Fibroblast of the conjunctiva (primary cell): ENCODE measurements at places on chromosomes 1 and 21.

GRCh38 chr1:116954440-116954839, 44.7 kb downstream of the PTGFRN start:
- no peak for DNase-seq

- peak; percentile 33 for DNase-seq
These were observed 34.4 kb downstream of the ADGRL2 start for GRCh38 chr1:81834921-81835698.

- DNase-seq: no peak
These were observed 85.1 kb downstream of the NIBAN1 start for GRCh38 chr1:184889166-184889565.

- DNase-seq: peak; percentile 55
These were observed 81.5 kb downstream of the ABCA4 start for GRCh38 chr1:94039514-94039870.

DNA sequence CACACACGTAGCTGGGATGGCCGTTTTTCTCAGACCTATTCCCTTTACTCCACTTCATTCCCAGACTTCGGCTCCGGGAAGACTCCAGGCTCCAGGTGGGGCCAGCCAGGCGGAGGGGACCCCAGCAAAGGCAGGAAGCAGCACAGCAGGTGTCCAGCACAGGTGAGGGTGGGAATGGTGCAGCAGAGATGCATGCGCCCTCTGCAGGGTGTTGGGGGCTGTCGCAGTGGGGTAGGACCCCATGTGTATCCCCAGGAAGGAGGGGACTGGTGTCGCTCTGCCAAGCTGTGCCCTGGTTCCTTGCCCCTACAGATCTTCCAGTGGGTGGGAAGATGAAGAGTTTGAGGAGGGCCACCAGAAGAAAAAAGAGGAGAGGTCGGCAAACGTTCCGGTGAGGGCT, 5.3 kb downstream of the TTC24 start:
- DNase-seq: no peak

DNA sequence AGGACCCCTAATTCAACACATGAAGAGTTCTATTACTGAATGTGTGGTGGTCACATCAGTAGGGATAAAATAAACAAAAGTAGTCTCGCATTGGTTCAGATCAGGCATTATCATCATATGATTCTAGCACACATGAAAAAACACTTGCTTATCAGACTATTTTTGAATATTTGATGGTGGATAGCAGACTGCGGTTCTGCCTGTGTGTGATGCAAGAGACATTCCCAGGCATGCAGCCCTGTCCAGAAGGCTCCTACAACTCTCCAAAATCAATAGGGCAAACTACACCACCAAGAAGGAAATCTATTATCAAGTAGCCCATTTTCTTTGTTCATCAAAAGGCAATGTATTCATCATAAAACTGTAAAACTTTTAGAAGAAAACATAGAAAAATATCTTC, 304.7 kb downstream of the DUSP10 start:
- DNase-seq: no peak

DNA sequence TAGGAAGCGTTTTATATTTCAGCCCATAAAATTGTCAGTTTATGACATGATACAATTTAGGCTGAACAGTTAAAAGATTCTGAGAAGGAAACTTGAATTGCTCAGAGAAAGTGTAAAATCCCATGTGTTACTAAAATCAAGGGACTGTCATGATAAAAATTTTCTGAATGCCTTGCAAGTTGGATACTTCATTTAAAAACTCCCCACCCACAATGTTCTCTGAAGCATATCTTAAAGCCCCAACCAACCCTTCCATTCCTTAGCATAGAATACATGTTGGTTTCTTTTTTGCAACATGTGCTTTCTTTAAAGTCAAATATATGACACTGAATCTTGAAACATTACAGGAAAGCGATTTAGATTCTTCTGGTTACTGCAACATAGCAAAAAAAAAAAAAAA, 97.4 kb downstream of the MRPL39 start:
- no peak for DNase-seq

GRCh38 chr1:225462714-225463574, 35.1 kb upstream of the LBR start:
- no peak for DNase-seq

- no peak for DNase-seq
These were observed 345.0 kb downstream of the DISC1 start for GRCh38 chr1:231971397-231972110.

- no peak for DNase-seq
These were observed 70.7 kb downstream of the RPE65 start for GRCh38 chr1:68379085-68379478.

GRCh38 chr1:245453541-245453940, 298.8 kb downstream of the KIF26B start:
- DNase-seq: no peak

DNA sequence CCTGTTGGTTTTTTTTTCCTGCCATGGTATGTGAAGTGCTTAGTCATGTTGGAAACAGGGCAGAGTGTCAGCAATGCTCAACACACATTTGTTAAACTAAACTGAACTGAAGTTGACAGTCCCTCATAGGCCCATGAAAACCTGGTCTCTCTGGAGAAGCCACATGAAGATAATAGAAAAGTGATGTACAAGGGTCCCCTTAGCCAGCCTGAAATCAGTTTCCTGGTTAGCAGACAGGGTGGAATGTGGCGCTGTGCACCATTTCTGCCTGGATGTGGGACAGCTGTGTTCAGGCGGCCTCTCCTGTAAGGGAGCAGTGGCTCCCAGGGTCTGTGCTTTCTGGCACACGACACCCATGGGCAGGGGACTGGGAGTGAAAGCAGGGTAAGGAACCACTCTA, 9.9 kb upstream of the CHI3L1 start:
- DNase-seq: no peak

GRCh38 chr1:19689085-19689757, 24.5 kb downstream of the HTR6 start:
- no peak for DNase-seq

DNA sequence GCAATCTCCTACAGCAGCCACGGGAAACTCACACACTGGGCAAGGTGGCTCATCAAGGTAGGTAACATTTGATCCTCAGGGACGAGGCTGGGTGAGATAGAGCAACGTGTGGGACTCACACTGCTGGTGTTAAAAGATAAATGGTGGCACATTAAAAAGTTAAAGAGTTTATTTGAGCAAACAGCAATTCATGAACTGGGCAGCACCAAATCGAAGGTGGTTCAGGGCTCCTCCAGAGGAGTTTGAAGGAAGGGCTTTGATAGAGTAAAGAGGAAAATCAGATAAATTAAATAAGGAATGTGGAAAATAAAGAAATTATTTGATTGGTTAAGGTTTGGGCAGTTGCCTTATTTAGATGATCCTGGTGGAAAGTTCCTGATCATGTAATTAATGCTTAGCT, 23.6 kb upstream of the TMEM51 start:
- DNase-seq: no peak

DNA sequence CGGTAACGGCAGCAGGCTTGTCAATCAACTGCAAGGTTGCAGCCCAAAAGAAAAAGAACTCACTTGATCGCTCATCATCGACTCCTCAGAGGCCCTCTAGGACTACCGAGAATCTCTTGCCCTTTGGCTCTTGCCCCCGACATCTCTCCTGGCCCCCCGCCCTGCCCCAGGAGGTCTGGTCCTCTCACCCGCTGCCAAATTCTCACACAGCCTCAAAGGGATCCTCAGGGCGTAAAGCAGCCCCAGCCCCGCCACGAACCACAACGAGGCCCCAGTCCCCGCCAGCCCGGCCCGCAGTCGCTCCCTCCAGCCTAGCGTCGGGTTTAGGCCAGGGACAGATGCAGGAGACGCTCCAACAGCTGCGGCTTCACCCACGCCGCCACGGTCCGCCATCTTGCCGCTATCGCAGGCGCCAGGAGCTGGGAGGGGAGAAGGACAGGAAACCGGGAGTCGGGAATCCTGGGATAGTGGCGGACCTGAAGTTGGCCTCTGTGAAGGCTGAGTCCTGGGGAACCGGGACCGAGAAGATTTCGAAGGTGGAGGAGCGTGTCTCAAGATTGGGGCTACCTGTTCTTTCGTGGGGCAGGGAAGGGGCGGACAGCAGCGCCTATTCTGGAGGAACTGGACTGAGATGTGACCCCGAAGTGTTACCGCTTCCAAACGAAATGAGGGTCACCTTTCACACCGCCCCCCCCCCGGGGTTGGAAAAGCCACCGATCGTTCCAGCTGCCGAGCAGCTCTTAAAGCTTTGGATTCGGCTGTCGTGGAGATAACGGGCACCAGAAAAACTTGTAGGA, at the start of gene ST7L:
TSS of gene ST7L (minus strand) at position 421 of the 797 bp plus-strand sequence. CDS start at position 393, 28 bp downstream.
- DNase-seq: peak; percentile 28

- no peak for DNase-seq
These were observed 39.6 kb upstream of the PLEKHO1 start for GRCh38 chr1:150110116-150110515.

GRCh38 chr1:9378801-9379200, 86.1 kb downstream of the SPSB1 start:
- no peak for DNase-seq

- DNase-seq: no peak
These were observed 29.5 kb downstream of the TFF3 start for GRCh38 chr21:42285569-42286245.

- peak; percentile 27 for DNase-seq
These were observed 89.6 kb downstream of the RERE start for GRCh38 chr1:8727809-8728213.

- DNase-seq: no peak
These were observed 10.0 kb downstream of the PSRC1 start for GRCh38 chr1:109272831-109273547.

GRCh38 chr1:168081373-168082007, 55.2 kb downstream of the GPR161 start:
- DNase-seq: peak; percentile 20

DNA sequence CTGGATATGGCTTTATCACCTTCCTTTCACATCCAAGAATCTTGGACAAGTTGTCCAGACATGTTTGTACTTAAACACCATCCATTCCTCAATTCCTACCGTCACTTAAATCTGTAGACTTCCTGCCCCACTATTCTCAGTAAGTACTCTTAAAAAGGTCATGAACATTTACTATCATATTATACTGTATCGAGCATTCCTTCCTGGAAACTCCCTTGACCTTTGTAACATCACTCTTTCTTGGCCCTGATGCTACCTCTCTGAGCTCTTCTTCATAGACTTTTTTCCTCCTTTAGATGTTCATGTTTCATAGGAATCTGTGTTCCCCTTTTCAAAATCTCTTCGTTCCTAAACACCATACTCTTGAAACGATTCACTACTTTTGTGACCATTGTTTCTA, 15.5 kb downstream of the BLZF1 start:
- no peak for DNase-seq

DNA sequence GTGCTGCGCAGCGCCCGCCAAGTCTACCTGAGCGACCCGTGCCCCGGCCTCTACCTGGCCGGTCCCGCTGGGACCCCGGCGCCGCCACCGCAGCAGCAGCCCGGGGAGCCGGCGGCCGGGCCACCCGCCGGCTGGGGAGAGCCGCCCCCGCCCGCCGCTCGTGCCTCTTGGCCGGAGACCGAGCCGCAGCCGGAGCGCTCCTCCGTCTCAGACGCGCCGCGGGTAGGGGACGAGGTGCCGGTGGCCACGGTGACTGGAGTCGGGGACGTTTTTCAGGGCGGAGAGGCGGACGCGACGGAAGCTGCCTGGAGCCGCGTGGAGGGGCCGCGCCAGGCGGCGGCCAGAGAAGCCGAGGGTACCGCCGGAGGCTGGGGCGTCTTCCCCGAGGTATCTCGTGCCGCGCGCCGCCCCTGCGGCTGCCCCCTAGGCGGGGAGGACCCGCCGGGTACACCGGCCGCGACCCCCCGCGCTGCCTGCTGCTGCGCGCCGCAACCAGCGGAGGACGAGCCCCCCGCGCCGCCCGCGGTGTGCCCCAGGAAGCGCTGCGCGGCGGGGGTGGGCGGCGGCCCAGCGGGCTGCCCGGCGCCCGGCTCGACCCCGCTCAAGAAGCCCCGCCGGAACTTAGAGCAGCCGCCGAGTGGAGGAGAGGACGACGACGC, 646 bp downstream of the IER5 start:
- DNase-seq: no peak

DNA sequence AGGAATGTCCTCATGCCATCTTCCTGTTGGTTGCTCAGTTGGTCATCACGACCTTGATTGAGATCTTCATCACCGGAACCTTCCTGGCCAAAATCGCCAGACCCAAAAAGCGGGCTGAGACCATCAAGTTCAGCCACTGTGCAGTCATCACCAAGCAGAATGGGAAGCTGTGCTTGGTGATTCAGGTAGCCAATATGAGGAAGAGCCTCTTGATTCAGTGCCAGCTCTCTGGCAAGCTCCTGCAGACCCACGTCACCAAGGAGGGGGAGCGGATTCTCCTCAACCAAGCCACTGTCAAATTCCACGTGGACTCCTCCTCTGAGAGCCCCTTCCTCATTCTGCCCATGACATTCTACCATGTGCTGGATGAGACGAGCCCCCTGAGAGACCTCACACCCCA, 42.9 kb downstream of the KCNJ15 start:
- no peak for DNase-seq

GRCh38 chr1:115811140-115811828, 29.6 kb downstream of the NHLH2 start:
- no peak for DNase-seq

DNA sequence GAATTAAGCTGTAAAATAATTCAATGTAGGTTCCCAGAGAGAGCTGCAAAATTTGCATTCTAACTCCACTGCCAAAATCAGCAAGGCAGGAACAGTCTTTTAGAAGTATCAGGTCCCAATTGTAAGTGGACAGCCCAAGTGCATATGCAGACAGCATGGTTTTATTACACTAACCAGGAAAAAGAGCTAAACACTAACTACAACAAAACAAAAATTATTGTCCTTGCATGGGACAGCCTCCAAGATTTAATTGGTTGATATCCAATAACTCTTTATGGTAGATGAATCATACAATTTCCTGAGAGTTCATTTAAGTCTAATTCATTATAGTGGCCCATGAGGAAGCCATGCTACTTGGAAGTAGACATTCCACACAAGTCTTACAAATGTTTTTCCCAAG, 154.3 kb upstream of the ZNF648 start:
- no peak for DNase-seq

GRCh38 chr1:117143871-117144270, 22.3 kb upstream of the TRIM45 start:
- no peak for DNase-seq

- no peak for DNase-seq
These were observed 25.7 kb upstream of the XPR1 start for GRCh38 chr1:180606155-180606554.

DNA sequence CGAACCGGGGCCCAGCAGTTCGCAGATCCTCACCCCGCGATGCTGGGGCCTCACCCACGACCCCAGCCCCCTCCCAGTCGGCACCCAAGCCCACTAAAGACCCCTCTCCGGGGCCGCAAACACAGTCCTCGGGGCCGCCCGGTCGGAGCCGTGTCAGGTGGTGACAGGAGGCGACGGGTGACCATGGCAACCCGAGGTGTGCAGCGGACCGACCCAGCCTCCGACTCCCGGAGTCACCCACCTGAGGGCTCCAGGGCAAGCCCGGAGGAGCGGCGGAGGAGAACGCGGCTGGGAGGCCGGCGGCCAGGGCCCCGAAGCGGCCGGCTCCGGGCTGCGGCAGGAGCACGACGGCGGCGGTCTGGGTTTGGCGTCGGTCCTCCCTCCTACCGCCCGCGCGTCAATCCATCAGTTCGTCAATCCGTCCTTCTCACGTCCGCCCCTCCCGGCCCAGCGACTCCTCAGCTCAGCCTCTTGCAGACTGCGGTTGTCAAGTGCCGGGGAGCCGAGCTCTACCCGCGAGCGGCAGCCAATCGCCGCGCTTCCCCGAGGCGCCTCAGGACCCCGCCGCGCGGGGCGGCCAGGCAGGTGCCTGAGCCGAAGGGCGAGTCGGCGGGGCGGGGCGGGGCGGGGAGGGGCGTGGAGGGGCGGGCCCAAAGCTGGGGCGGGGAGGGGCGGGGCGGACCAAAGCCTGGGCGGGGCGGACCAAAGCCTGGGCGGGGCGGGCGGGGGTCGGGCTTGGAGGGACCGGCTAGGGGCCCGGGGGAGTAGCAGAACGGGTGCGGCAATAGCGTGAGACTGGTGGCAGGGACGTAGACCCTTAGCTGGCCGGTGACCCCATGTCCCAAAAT, at the start of gene WDR47:
TSS of gene WDR47 (minus strand) at position 482 of the 848 bp plus-strand sequence. CDS start 18,590 bp downstream, outside the sequence.
- peak; percentile 96 for DNase-seq
